ENCODE measurements at places on chromosomes 13 and 19.
A peak's percentile ranks its signal among the peaks of the same experiment; 100 is the strongest.

DNA sequence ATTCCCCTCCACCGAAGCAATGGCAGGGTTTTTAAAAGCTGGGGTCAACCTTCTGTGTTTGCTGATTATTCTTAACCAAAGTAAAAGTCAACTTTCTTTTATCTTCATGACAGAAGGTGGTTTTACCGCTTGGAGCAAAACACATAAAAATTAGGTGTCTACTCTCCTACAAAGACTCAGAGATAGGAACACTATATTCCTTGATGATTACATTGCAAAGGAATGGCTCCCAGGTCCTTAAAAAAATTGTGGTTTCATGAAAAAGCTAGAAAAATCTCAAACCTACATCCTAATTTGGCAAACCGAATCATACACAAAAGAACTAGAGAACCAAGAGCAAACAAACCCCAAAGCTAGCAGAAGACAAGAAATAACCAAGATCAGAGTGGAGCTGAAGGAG lies 760.4 kb upstream of the PCDH20 start:
- no peak for DNase-seq

DNA sequence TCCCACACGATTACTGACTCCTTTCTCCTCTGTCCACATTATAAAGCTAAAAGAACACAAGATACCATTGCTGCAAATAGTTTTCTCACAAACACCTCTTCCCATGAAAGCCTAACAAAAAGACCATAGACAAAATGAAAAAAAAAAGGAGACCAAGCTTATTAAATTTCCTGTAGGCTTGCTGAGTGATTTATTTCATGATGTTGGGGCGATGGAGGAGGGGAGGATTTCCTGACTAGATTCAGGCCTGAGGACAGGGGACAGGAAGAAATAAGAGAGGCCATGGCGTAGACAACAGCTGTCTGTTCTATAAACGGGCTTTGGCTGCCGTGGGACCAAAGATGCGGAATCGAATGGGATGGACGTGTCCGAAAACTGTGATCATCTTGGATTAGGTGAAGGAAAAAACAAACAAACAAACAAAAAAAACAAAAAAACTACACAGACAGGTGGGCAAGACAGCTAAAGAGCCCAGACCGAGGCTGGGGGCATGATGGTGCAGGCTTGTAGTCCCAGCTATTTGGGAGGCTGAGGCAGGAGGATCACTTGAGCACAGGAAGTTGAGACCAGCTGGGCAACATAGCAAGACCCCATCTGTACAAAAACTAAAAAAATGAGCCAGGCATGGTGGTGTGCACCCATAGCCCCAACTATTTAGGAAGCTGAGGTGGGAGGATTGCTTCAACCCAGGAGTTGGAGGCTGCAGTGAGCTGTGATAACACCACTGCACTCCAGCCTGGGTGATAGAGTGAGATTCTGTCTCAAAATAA lies 5.3 kb downstream of the TMPRSS9 start:
- no peak for DNase-seq

GRCh38 chr13:94325650-94326049 lies 153.8 kb downstream of the DCT start:
- no peak for DNase-seq

DNA sequence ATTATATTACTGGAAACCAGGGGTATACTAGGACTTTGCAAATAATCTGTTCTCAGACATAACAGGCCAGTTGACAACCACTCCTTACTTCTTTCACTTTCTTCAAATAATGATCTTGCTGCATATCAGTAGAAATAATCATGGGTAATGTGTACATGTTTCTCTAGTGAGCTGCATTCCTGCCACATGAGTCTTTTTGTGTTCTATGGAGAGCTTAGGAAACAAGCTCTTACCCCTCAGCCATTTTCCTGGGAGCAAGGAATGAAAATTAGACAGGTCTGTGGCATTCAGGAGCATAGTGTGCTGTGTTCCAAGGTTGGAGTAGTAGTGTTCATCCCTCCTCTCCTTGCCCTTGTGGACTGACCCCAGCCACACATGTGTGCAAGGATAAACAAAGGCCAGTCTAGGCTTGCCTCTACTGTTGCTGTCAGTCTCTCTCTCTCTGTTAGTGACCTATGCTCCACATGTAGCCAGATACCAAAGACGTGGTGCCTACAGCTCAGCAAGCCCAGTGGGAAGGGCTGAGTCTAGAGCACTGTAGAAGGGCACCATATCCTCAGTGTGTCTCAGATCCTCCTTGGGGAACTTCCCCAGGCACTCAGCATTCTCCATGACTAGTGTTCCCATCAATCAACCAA lies 11.5 kb upstream of the OXGR1 start:
- DNase-seq: no peak

DNA sequence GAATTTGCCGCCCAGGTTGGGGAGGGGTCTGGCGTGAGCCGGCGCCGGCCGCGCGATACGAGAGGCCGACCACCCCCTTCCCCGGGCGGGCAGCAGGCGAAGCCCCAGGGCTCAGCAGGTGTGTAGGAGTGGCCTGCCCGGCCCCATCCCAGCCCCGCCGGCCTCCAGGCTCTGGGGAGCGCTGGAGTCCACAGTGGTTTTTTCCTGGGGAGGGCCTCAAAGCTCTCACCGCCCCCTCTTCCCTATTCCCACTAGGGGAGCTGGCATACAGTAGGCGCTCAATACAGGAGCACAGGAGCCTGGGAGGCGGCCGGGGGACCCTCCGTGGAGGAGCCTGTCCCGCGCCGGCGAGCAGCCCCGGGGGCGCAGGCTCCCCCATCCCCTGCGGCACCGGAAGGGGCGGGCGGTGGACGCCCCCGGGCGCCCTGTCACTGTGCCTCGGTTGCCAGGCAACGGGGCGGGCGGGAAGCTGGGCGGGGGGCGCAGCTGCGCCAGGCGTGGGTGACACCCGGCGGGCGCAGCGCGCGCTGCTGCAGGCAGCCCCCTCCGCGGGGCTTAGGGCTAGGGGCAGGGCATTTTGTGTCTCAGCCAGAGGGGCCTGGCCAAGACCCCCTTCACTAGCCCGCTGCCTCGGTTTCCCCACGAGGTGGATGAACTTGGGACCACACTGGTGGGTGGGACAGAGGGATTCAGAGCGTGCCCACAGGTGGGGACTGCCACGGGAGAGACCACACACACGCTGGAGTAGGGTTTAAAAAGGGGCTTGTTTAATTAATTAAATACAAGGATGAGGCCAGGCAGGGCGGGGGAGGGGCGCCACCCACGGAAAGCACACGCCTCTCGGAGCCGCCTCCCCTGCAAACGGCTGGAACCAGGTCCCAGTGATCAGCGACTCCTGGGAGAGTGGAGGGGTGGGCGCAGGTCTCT lies 3.6 kb upstream of the REXO1 start:
- no peak for DNase-seq

DNA sequence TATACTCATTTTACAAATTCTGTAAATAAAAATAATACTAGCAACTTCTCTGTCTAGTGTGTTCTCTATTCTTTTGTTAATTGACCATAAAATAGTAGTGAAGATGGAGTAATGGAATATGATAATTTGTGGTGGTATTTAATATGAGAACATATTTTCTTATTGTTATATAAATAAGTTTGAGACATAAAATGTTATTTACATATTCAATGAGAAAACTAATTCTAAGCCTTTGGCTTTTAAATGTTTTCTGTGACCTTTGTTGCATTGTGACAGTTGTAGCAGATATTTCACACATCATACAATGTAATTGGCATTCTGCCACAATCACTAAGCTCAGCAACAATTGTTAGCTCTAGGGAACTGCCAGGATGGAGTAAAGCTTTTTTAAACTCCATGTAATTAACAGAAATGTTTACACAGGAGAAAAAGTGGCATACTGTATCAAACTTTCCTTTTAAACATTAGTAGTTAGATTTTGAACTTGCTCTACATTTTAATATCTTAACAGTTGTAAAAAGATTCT lies 562.1 kb upstream of the PCDH9 start:
- DNase-seq: no peak

GRCh38 chr19:41324921-41325639 lies 15.1 kb downstream of the CCDC97 start:
- no peak for DNase-seq

- DNase-seq: no peak
Measured at GRCh38 chr19:6738787-6739389, 592 bp upstream of the TRIP10 start.

GRCh38 chr19:795691-796581 lies 1.3 kb upstream of the PTBP1 start:
- DNase-seq: no peak

- DNase-seq: no peak
Measured at GRCh38 chr13:46289260-46289955, 77.7 kb downstream of the LRRC63 start.

- DNase-seq: no peak
Measured at GRCh38 chr19:34816708-34817107, 43.7 kb upstream of the ZNF599 start.

DNA sequence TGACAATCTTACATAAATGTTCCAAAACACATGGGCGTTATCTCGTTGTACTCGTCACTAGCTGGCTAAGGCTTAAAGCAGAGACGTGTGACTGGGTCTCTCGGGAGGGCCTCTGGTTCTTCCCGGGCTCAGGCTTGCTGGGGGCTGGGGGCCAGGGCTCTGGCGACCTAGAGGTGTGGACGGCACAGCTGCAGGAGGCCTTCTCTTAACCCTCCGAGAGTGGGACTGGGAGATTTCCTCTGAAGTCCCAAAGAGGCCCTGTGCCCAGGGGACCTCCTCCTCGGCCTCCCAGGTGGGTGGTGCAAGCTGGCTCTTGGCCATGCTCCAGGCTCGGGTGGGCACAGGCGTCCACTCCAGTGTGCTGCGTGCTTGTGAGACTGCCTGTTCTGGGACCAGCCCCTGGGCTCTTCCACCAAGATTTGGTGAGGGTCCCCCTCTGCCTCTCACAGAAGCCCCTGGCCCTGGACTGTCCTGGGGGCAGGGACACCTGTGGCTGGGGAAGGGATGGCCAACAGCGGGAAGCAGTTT lies 2.2 kb downstream of the CAPS start:
- DNase-seq: no peak

- no peak for DNase-seq
Measured at GRCh38 chr13:112902101-112902651, 66.8 kb upstream of the MCF2L start.

- DNase-seq: no peak
Measured at GRCh38 chr13:98155475-98156109, 12.7 kb downstream of the FARP1 start.

DNA sequence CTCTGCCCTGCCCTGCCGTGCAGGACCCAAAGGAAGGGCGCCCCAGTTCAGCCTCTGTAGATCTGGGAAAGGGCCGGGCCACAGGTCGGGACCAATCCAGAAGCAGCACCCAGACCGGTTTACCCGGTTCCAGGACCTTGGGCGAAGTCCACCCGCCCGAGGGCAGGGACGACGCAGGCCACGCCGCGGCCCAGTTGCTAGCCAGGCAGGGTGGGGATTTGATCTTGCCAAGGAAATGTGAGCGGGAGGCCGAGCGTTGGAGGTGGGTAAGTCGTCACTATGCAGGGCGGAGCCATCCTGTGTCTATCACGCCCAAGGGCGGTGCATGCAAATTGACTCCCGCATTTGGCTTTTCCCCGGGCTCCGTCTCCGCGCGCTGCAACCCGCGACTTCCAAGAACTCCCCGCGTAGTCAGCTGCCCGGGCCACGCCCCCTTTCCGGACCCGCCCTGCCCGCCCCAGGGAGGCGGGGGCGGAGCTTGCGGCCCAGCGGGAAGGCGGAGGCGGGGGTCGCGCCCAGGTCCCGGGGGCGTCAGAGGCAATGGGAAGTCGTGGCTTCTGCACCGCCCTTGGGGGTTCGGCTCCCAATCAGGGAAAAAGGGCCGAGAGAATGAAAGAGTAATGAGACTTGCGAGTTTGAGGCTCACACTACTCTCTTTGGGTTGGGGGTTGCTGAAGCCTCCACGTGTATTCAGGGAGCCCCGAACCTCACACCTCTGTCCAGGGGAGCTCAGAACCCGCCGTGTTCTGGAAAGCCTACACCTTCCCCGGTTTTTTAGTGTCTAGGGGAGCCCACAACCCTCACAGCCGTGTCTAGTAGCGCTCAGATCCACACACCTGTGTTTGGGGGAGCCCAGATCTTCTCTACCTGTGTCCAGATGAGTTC lies 12.8 kb downstream of the IER2 start:
- DNase-seq: peak; percentile 91

DNA sequence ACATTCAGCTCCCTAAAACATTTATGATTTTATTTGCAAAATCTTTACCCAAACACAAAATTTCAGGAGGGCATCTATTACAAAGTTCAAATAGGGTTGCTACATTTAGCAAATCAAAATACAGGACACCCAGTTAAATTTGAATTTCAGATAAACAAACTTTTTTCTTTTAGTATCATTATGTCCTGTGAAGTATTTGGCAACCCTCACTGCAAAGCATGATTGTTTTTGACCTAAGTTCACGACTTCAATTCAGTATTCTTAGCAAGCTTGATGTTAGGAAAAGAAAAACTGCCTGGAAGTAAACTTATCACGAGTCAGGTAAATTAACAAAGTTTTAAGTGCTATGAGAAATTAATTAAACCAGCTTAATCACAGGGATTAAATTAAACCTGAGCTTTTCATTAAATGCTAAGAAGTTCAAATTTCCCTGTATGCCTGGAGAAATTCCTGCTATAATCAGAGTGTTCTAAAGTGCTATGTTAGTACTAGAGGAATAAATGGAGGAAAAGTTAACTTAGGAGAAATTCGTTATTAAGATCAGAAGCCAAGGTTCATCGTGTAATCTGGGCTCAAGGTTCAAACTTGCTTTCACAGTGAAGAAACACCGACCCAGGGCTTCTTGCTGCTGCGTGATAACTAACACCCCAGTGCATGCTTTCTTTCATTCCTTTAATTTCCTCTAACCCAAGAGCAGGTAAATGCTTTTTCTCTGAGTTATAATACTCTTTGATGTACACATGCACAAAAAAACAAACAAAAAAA lies 298.1 kb downstream of the FOXO1 start:
- DNase-seq: no peak

GRCh38 chr19:32422435-32422834 lies 16.9 kb downstream of the DPY19L3 start:
- DNase-seq: no peak

DNA sequence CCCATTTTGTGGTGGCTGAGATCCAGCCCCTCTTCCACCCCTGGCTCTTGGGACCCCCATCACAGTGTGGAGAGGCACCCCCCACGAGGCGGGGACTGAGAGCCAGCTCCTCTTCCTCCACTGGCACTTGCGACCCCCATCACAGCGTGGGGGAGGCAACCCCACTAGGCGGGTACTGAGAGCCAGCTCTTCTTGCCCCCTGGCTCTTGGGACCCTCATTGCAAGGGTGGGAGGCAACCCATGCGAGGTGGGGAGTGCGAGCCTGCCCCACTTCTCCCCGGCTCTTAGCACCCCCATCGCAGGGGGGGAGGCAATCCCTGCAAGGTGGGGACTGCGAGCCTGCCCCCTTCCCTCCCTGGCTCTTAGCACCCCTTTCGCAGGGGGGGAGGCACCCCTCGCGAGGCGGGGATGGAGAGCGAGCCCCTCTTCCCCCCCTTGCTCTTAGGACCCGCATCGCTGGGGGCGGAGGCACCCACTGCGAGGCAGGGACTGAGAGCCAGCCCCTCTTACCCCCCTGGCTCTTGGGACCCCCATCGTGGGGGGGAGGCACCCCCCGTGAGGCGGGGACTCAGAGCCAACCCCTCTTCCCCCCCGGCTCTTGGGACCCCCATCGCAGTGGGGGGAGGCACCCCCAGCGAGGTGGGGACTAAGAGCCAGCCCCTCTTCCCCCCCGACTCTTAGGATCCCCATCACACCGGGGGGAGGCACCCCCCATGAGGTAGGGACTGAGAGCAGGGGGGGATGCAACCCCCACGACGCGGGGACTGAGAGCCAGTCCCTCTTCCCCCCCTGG lies 364.6 kb upstream of the SPRY2 start:
- DNase-seq: no peak
